ENCODE measurements at places on chromosomes 6 and 20. TPM values are rescaled to one million over a fixed set of nuclear protein-coding genes. Genes with fewer than 3 reads are reported as not detected.

The PRKN gene
- total RNA-seq: 0.63 TPM

The TTPAL gene
- 18.0 TPM for total RNA-seq

DNA sequence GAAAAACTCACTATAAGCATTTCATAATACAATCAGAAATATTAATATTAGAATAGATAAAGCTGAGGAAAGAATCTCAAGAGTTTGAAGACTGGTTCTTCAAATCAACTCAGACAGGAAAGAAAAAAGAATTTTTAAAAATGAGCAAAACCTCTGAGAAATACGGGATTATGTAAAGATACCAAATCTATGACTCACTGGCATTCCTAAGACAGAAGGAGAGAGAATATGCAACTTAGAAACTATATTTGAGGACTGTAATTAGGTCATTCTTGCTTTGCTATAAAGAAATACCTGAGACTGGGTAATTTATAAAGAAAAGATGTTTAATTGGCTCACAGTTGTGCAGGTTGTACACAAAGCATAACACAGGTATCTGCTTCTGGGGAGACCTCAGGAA lies 665.1 kb downstream of the RNF144B start:
- H3K27ac ChIP-seq: no peak overlapping the region
- no peak overlapping the region for H3K4me3 ChIP-seq
- no peaks in the 10 kb centered on the region for H3K36me3 ChIP-seq
- H3K27me3 ChIP-seq: no peaks in the 10 kb centered on the region
- no peaks in the 10 kb centered on the region for H3K4me1 ChIP-seq

GRCh38 chr20:44841955-44842354 lies 31.6 kb upstream of the RIMS4 start:
- no peaks in the 10 kb centered on the region for H3K4me1 ChIP-seq
- H3K27ac ChIP-seq: no peak overlapping the region
- DNase-seq: no peak

Data from activated CD8-positive, alpha-beta T cell treated with anti-CD3 and anti-CD28 coated beads, Interleukin-2, amount 10 ng/mL, durations not matched to agents 7 days and 5 days (primary cell).